T-helper 17 cell (primary cell): ENCODE measurements at places on chromosomes 16 and 17. TPM values are rescaled to one million over a fixed set of nuclear protein-coding genes. Genes with fewer than 3 reads are reported as not detected.

ANKRD40CL gene
- total RNA-seq: not detected

MYO15A gene
- total RNA-seq: 1.4 TPM

ADCY7 gene
- 187 TPM for total RNA-seq

HIC1 gene
- 8.1 TPM for total RNA-seq

NUDT7 gene
- total RNA-seq: 3.5 TPM

ZNHIT3 gene
- 43.0 TPM for total RNA-seq

SSH2 gene
- total RNA-seq: 72.2 TPM

FBXO39 gene
- 0.17 TPM for total RNA-seq

CCDC144A gene
- 11.8 TPM for total RNA-seq

C16orf86 gene
- total RNA-seq: 5.1 TPM

ZSWIM7 gene
- 17.5 TPM for total RNA-seq

CD300H gene
- total RNA-seq: not detected

PRR15L gene
- not detected for total RNA-seq

YPEL2 gene
- total RNA-seq: 23.6 TPM

FOXF1 gene
- total RNA-seq: not detected

UBE2Z gene
- total RNA-seq: 84.5 TPM

KRT24 gene
- total RNA-seq: not detected

PRSS22 gene
- 0.92 TPM for total RNA-seq

TMEM235 gene
- not detected for total RNA-seq

ABCA6 gene
- 0.89 TPM for total RNA-seq

ABCA9 gene
- 0.08 TPM for total RNA-seq

SLC5A11 gene
- 0.60 TPM for total RNA-seq

CCL7 gene
- total RNA-seq: not detected

SUZ12 gene
- total RNA-seq: 28.3 TPM

ZP2 gene
- not detected for total RNA-seq

CDH15 gene
- 0.12 TPM for total RNA-seq

C16orf74 gene
- 7.2 TPM for total RNA-seq

NEUROD2 gene
- not detected for total RNA-seq

MYH8 gene
- not detected for total RNA-seq

CYB5D1 gene
- 14.9 TPM for total RNA-seq

TBC1D3G gene
- 0.75 TPM for total RNA-seq

XAF1 gene
- 41.2 TPM for total RNA-seq

TEKT1 gene
- total RNA-seq: not detected

CLEC18A gene
- 2.1 TPM for total RNA-seq

EXOC3L1 gene
- total RNA-seq: not detected

ASIC2 gene
- total RNA-seq: not detected

GOSR1 gene
- total RNA-seq: 42.8 TPM

CMTM4 gene
- 1.1 TPM for total RNA-seq

LDHD gene
- total RNA-seq: 0.62 TPM

KRTAP1-5 gene
- not detected for total RNA-seq

ARHGAP44 gene
- total RNA-seq: not detected

ASPHD1 gene
- total RNA-seq: not detected

MPP2 gene
- total RNA-seq: 2.2 TPM

SOX8 gene
- total RNA-seq: 1.1 TPM

ZFP3 gene
- total RNA-seq: 3.6 TPM

CYBA gene
- 346 TPM for total RNA-seq

SRCIN1 gene
- total RNA-seq: 0.52 TPM

KRT14 gene
- total RNA-seq: not detected

PPP1R27 gene
- not detected for total RNA-seq
